H4 (cell line): ENCODE measurements at places on chromosomes 7 and 10.

DNA sequence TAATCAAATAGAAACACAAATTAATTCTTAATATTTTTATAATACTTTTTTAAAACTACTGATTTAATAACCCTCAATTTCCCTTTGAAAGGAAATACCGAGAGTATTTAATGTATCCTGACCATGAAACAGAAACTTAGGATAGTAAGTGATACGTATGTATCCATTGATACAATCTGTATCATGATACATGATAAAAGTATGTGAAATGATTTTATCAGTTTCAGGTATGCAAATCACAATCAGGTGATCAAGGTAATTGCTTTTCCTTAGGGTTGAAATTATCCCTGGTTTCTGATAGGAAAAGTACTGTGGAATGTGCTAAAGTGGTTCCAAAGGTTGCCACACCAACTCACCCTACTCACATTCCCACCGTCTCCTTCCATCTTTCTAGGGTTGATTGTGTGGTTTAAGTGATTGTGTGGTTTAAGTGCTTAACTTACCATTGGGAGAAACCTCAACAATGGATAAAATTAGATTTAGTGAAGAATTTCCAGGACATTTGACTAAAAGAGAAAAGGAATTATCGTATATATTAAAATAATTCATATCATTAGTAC is 138.3 kb downstream of the LRRN3 start:
- peak; percentile 11 for DNase-seq

DNA sequence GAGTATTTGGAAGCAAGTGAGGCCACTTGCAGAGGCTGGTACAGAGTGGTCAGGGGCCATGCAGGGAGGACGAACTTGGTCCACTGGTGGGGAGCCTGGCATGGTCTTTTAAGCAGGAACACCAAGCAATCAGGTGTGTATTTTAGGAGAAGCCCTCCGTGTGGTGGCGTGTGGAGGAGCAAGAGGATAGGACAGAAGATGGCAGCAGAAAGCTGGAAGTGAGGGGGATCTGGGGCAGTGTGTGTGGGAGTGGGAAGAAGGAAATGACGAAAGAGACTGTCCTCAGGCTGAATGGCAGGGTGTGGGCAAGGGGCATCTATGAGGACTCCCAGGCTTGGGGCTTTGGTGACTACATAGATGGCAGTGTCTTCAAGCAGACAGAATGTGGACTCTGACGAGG is 51.2 kb downstream of the TEX36 start:
- DNase-seq: no peak

- DNase-seq: peak; percentile 77
Measured at GRCh38 chr7:29588900-29589696, 25.5 kb downstream of the PRR15 start.

- no peak for DNase-seq
Measured at GRCh38 chr10:46091828-46092523, 45.9 kb upstream of the MSMB start.

- DNase-seq: peak; percentile 80
Measured at GRCh38 chr10:43671659-43672531, 23.2 kb upstream of the ZNF32 start.

DNA sequence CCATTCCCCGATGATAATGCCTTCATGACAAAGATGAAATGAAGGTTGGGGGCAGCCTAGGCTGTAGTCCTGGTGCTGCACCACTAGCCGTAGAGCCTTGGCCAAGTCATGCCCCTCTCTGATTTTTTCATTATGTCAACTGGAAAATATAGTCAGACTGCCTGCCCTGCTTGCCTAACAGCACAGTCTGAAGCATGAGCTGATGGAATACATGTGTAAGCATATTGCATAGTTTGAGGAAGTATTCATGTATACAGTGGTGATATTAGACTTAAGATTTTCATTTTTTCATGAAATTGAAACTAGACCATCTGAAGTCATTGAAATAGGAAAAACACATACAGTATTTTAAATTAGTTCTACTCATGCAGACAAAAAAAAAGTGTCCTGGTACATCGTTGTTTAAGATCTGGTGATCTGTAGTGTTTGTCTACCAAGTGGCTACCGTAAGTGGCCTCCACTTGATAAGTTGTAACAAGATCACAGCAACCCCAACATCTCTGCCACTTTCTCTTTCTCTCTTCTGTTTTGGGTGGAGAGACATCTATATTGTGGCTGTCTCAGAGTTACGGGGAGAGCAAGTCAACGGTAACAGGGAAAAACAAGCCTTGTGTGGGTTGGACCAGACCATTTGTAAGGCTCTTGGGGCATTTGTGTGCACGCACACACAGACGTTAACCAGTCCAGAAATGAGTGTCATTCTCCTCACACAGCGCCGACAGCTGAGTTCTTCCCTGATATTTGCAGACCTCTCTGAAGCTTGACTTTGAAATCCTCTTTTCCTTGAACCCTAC is 716.6 kb upstream of the GALNT17 start:
- DNase-seq: no peak

GRCh38 chr7:124369310-124369709 is 336.4 kb upstream of the TMEM229A start:
- DNase-seq: no peak

DNA sequence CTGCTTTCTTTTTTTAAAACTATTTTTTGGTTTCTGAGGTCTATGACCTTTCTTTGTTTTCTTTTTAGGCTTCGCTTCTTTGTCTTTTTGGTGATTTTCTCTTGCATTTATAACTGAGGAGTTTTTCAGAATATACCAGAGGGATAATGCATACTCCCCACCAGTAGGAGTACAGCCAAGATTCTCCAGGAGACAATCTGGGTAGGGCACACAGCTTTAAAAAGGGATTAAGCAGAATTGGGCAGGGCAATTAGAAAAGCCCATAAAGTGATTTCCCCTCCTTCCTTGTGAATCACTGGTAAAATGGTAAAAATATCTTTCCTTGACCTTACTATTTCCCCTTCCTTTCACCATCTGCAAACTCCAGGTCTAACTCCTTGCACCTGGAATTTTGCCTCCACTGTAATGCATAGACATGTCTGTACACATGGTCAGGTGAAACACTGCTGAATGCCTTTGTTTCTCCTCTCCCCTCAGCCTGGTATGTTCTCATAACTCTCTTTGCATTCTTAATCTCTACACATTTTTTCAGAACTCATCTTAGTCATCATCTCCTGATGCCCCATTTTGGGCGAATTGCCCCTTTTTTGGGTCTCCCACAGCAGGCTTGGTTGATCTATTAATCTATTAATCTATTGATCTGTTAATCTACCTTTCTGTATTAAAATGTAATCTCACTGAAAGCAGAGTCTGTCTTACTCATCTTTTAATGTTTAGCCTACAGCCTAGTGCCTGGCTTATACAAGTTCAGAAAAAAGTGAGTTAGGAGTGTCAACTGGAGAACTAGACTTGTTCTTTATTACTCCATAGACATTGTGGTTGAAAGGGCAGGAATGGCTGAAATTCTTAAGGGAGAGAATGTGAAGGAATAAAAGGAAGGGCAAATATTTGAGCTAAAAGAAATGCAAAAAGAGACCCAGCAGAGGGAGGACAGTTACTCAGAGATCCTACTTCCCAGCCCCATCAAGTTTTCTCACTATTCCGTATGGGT is 64.6 kb downstream of the MDFIC start:
- DNase-seq: no peak

DNA sequence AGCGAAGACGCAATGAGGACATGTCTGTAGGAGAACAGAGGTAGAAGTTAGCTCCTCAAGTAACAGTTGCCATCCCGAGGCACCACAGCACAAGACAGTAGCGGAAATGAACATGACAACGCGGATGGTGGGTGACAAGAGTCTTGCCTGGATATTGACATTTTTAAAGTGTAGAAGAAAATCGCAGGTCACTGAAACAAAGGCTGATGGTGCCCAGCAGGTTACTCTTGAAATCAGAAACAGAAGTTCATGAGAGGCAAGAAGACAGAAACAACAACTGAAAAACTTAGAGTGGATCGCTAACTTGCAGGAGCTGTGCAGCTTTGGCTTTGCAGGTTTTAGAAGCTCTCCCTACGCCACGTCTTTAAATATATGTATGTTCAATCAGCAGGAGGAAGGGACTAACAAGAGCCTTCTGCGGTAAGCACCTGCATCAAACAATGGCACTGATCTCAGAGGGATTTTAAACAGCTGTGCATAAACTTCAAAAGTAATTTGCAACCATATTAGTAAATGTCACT is 1.8 kb downstream of the PRKCQ start:
- DNase-seq: no peak

DNA sequence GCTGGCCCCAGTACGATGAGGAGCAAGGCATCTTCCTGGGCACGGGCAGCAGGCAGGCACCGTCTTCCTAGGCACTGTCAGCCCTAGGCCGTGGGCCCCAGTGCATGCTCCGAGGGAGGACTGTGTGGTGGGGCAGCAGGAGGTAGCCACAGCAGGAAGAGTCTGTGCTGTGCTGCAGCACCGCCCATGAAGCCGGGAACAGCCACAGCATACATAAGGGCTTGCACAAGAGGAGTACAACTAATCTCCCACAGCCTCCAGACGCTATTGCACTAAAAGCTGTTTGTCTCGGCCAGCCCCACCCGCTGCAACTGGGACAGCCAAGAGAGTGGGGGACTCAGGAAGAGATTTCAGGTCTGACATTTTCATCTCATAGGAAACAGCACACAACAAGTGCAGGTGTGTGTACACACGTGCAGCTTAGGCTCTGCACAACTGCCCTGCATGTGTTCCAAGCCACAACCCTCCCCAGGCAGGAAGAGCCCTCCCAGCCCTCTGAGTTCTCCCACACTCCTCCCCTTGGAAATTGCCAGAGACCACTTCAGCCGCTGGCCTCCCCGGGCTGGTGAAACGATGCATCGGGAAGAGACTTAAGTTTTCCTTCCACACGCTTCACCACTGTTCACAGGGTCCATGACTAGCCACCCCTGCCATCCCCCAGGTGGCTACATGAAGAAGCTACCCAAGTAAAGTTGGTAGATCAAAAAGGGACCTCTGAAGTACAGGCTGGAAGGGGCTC is 88.1 kb upstream of the DDC start:
- no peak for DNase-seq

DNA sequence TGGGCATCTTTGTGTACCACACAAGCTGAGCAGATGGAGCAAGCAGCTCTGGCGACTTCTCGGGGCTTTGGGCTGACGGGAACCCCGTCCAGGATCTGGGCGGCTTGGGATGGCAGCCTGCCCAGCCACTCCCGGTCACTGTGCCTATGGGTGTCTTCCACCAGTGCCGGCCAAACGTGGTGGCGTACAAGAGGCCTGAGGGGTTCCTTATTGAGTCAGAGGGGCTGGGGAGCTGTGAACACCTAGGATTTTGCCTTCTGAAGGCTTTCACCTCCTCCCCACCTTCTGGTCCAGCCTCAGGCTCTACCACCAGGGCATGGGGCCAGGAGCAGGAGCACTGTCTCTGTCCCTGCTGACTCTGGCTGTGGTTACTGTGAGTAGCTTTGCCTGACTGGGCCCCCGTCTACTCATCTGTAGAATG is 71.8 kb upstream of the PPIF start:
- DNase-seq: no peak

- no peak for DNase-seq
Measured at GRCh38 chr10:79392506-79393176, 45.4 kb downstream of the PPIF start.
